ENCODE measurements at places on chromosomes 6 and 20. TPM values are rescaled to one million over a fixed set of nuclear protein-coding genes. Genes with fewer than 3 reads are reported as not detected.

Gene TRIM31
- polyA plus RNA-seq: 0.11 TPM

GRCh38 chr20:23246717-23247664, 103.6 kb upstream of the NXT1 start:
- no peak for DNase-seq
- H3K4me3 ChIP-seq: no peak overlapping the region
- H3K27me3 ChIP-seq: no peaks in the 10 kb centered on the region
- no peaks in the 10 kb centered on the region for H3K36me3 ChIP-seq

Gene BPI
- polyA plus RNA-seq: not detected

DNA sequence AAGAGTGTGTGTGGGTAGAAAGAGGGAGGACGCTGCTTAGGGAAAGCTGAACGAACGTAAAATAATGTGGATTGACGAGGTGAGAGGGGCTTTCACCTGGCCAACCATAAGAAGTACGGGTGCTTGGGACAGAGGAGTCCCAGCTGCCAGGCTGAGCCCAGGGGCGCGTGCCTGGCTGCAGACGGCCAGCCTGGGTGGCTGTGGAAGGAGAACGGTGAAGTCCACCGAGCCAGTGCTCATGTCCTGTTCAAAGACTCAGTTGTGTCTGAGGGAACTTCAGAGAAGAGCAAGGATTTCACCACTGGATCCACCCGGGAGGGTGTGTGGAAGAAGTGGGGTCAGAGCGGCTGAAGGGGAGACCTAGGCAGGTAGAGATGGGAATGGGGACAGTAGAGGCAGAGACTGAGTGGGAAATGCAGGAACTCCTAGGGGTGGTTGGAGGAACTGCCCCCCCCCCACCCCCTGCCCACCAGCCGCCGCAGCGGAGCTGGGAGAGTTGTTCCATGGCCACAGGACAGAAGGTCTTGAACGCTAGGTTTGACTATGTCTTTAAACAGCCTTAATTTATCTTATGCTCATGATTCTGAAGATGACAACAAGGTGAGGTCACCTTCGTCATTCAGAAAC, 68.1 kb upstream of the TBXT start:
- H3K4me1 ChIP-seq: peaks cover 3% of the 10 kb centered on the region
- H3K27ac ChIP-seq: no peak overlapping the region
- no peaks in the 10 kb centered on the region for H3K27me3 ChIP-seq
- no peak overlapping the region for H3K4me3 ChIP-seq
- no peaks in the 10 kb centered on the region for H3K36me3 ChIP-seq

Measured in CD4-positive, alpha-beta memory T cell (primary cell).